ENCODE measurements at places on chromosomes 11 and 22. TPM values are rescaled to one million over a fixed set of nuclear protein-coding genes. Genes with fewer than 3 reads are reported as not detected.

GRCh38 chr22:42608136-42608822, 6.4 kb downstream of the POLDIP3 start:
- no peak for DNase-seq

GRCh38 chr22:29230972-29231875, 25.5 kb downstream of the EMID1 start:
- no peak for DNase-seq

DNA sequence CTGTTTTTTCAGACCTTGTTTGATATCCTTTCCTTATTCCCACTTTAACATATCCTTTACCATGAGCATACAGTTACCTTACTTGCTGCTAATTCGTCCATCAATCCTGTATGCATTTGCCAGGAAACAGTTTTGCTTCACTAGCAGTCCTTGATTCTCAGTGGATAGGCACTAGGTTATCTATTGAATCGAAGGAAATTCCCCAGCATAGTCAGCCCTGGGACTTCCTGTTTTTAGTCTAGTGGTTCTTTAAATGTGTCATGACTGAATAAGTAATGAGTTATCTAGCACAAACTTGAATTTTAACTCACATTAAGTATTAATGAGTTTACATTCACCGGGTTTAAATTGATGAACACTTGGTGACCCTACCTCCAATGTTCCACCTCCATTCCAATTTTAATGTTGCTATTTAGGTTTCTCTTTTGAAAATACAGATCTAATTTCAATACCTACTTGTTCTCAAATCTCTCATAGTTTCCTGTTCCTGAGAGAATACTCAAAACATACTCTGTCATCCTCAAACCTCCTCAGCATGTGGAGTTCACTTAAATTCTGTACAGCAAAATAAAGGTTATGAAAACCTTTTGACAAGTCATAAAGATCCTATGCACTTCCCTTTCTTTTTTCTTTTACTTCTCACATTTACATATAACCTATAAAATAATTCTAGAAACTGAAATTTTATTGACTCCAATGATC, 1375.1 kb upstream of the TENM4 start:
- no peak for DNase-seq

GRCh38 chr11:614623-615503, 887 bp downstream of the IRF7 start:
- DNase-seq = no peak

GRCh38 chr11:68930991-68931855, 27.5 kb downstream of the IGHMBP2 start:
- DNase-seq = no peak

- no peak for DNase-seq
These were observed 318.3 kb downstream of the SHANK2 start for GRCh38 chr11:70933981-70934583.

- peak; percentile 84 for DNase-seq
These were observed 753 bp upstream of the PPARA start for GRCh38 chr22:46149512-46150033.

DNA sequence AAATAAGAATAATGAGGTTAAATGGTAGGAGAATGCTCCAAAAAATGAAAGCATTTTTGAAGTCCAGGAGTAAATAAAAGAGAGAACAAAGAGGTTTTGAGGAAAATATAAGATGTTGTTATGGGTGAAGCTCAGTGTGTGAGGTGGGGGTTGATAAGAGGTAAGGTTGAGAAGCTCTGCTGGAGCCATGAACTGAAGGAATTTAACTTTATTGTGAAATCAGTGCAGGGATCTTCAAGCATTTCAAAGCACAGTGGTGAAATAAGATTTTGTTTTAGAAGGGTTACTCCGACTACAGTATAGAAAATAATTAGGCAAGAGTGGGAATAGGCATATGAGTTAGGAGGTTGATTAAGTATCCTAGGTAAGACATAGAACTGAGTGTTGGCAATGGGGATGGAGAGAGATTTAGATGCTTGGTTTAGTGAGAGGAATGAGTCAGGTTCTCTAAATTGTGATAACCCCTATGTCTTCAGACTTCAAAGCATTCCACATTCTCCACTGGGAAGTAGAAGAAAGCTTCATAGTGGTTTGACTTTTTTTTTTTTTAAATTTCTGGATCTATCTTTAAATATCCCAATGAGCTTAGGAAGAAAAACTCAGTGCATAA, 403.2 kb downstream of the AASDHPPT start:
- DNase-seq = no peak

DNA sequence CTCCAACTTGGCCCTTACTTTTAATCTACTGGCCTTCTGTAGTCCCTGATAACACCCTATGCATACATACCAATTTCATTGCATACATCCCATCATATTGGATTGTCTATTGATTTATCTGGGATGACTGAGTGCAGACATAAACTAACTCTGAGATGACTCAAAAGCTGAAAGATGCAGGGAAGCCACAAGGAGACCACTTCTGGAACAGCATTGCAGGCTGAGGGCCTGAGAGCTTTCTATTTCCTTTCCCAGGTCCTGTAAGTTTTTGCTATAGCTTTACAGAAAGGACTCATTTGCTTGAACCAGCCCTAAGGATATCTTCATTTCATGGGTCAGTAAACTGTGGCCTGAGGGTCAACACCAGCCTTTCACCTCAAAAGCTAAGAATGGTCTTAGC, 15.1 kb upstream of the SPON1 start:
- no peak for DNase-seq

- DNase-seq = no peak
These were observed 1059.3 kb upstream of the CNTN5 start for GRCh38 chr11:97961431-97961830.

DNA sequence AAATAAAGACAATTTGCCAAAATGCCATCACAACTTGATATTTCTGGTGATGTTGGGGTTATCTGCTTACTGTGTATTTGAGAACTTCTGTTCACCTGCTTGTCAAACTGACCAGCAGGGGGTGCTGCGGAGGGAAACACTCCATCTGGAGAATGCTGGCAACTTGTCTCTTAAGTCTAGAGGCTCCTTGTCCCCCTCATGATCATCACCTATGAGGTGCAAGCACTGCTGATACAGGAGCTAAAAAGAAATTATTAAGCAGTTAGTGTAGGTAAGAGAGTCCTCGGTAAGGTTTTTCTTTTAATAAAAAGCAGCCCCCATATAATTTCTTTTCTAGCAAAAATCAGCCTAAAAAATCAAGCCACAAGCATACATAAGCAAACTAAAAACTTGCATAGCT, 32.7 kb upstream of the GLYATL1B start:
- DNase-seq = peak; percentile 75

GRCh38 chr11:26632691-26633159, 60.7 kb upstream of the MUC15 start:
- no peak for DNase-seq

GRCh38 chr22:47406180-47406834, 643.9 kb downstream of the TBC1D22A start:
- no peak for DNase-seq

- no peak for DNase-seq
These were observed 788 bp downstream of the CD82 start for GRCh38 chr11:44565953-44566949.

GRCh38 chr22:20406686-20407408, 12.9 kb downstream of the ZNF74 start:
- DNase-seq = no peak

DNA sequence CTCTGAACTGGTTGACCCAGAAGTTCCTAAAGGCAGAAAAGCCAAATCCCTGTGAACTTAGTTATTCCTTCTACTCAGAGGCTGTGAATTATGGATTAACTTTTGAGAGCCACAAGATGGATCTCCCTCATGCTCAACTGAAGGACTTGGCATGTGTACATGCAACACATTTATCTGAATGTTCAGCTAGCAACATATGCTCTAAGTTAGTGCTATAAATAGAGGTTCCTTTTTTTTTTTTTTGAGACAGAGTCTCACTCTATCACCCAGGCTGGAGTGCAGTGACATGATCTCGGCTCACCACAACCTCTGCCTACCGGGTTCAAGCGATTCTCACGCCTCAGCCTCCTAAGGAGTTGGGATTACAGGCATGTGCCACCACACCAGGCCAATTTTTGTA, 40.1 kb downstream of the EIF4ENIF1 start:
- no peak for DNase-seq

GRCh38 chr11:128726458-128727139, 32.7 kb downstream of the FLI1 start:
- no peak for DNase-seq

DNA sequence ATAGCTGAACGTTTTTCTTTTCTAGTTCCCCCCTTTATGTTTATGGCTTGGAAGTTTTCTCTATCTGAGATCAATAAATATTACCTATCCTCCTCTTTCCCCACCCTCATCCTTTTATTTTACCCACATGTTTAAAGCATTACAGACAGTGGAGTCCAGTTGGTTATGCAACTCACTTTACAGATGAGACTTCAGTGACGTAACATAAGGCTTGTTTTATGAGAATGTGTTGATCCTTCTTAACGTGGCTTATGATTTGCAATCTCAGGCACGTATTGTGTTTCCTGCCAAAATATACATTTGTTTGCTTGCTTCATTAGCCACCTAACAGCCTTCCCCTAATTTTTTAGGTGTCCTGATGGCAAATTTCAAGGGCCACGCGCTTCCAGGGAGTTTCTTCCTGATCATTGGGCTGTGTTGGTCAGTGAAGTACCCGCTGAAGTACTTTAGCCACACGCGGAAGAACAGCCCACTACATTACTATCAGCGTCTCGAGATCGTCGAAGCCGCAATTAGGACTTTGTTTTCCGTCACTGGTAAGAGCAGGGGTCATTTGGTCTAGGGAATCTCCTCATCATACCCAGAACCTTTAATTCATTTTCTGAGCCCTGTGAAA, 36.6 kb downstream of the TMEM45B start:
- DNase-seq = no peak

The GRM5 gene
- total RNA-seq = not detected

- DNase-seq = no peak
These were observed 3.4 kb upstream of the LDHC start for GRCh38 chr11:18408558-18409291.

The IL18BP gene
- 9.0 TPM for total RNA-seq

The PNPLA3 gene
- 1.6 TPM for total RNA-seq

The PTGDR2 gene
- 4.7 TPM for total RNA-seq

DNA sequence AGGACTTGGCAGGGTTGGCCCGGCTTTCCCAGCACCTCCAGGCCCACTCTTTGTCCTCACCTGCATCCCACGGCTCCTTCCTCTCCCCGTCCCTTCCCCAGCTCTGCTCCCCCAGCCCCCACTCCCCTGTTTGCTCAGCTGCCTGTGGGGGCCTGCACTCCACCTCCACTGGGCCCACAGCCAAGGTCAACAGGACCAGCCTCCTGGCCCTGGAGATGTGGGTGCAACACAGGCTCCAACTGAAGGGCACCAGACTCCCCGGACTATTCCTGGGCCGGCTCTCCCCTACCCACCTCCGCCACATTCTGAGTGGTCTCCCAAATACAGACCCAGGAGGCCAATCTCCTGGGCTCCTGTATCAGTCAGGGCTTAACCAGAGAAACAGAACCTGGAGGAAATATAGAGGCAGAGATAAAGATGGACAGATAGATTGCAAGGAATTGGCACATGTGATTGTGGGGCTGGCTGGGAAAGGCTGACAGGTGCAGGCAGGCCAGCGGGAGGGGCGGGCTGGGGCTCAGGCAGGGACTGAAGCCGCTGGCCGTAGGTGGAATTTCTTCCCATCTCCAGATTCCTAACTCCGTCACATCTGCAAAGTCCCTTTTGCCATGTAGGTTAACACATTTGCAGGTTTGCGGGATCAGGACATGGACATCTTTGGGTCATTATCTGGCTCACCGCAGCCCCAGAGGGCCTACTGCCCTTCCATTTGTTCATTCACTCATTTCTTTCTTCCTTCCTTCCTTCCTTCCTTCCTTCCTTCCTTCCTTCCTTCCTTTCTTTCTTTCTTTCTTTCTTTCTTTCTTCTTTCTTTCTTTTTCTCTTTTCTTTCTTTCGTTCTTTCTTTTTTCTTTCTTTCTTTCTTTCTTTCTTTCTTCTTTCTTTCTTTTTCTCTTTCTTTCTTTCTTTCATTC, 45.8 kb upstream of the MYH9 start:
- DNase-seq = peak; percentile 82

The SCGB1D2 gene
- not detected for total RNA-seq

- no peak for DNase-seq
These were observed 21.6 kb downstream of the SVIP start for GRCh38 chr11:22807855-22808570.

The KCNK7 gene
- total RNA-seq = 0.69 TPM

DNA sequence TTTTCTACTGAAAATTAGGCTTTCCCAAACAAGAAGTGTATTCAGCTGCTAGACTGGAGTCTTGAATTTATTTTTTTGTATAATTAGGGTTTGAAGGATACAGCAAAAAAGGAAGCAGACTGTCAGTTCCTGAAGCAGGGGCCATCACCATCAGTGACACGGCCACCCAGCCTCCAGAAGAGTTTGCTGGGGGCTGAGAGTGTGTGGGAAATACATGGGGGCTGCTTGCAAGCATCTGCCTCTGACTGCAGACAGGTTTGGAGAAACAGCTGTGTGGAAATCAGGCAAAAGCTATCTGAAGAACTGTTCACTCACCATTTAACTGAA, 23.0 kb downstream of the FZD4 start:
- DNase-seq = no peak

DNA sequence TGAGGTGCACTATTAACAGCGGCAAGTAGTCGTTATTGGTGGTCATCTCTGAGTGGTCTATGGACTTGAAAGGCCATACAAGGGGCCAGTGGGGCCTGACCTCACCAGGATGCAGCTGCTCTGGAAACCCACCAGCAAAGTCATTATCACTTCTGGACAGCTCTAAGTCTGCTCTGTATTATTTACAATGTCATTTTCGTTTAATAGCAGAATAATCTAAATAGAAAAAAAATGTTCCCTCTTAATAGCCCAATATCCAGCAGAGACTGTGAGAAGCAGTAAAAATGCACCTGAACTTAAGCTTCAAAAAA, 85.0 kb upstream of the EED start:
- no peak for DNase-seq

GRCh38 chr11:3641701-3642070, at the start of gene ART5:
Gene ART5, minus strand, starts transcription at chr11:3641992. Its CDS starts 130 bp downstream, at chr11:3641862.
- no peak for DNase-seq

The TSGA10IP gene
- total RNA-seq = not detected

The PNPLA5 gene
- total RNA-seq = not detected

Data from colonic mucosa (tissue), 4 donors.